HFFc6 (cell line): ENCODE measurements at places on chromosomes 11 and 22. TPM values are rescaled to one million over a fixed set of nuclear protein-coding genes. Genes with fewer than 3 reads are reported as not detected.

DNA sequence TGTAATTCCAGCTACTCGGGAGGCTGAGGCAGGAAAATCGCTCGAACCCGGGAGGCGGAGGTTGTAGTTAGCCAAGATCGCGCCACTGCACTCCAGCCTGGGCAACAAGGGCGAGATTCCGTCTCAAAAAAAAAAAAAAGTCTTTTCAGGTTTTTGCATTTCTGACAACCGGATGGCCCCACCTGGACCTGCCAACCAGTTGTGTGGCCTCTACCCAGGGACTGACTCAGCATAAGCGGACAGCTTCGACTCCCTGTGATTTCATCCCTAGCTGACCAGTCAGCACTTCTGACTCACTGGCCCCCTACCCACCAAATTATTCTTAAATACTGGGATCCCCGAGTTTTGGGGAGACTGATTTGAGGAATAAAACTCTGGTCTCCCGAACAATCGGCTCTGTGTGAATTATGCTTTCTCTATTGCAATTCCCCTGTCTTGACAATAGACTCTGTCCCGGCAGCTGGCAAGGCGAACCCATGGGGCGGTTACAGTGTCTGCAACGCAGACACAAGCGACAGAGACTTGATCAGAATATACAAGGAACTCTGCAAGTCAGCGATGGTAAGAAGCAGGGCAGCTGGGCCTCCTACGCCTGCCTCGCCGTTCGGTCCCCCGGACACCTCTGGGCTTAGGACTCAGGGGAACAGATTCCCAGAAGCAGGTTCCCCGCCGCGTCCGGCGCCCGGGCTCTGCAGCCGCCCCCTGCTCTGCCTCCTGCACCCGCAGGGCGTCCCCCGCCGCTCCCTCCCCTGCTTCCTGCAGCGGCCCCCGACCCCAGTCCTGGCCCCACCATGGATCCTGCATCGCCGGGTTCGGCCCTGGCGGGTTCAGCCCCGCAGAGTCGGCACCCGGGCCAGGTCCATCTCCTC is 741 bp upstream of the TALDO1 start:
- DNase-seq = no peak

- DNase-seq = no peak
These were observed 298.4 kb upstream of the PDGFD start for GRCh38 chr11:104462341-104462740.

The CALCA gene
- total RNA-seq = not detected in 3 replicates

DNA sequence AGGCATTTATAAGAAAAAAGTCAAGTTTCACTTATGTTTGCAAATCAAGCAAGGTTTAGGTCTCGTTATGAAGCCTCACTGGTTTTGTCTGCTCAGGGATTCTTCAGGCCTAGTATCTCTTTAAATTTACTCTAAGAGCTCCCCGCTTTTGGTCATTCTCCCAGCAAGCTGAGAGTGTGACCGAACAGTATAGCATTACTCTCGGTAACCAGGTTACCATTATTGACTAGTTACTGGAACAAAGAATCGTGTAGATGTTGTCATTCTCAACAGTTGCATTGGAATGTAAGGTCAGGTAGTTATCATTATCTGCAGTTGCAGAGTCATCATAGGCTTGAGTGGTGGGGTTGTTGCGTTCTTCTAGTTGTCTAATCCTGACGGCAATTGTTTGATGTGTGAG is 9.8 kb upstream of the USP2 start:
- DNase-seq = no peak

The RAC2 gene
- 30.7 and 54.5 TPM in 2 replicates for total RNA-seq
